ENCODE measurements at places on chromosomes 2 and 18. TPM values are rescaled to one million over a fixed set of nuclear protein-coding genes. Genes with fewer than 3 reads are reported as not detected.
A peak's percentile ranks its signal among the peaks of the same experiment; 100 is the strongest.

Gene NTSR2
- total RNA-seq: not detected

- H3K27me3 ChIP-seq: no peaks in the 10 kb centered on the region
- no peaks in the 10 kb centered on the region for H3K36me3 ChIP-seq
- no peaks in the 10 kb centered on the region for H3K4me1 ChIP-seq
- DNase-seq: no peak
Measured at GRCh38 chr2:6495466-6495865, 370.2 kb downstream of the CMPK2 start.

Gene COL6A3
- total RNA-seq: 29.7 TPM

Gene GREB1L
- total RNA-seq: not detected

Gene RTTN
- total RNA-seq: 27.3 TPM

DNA sequence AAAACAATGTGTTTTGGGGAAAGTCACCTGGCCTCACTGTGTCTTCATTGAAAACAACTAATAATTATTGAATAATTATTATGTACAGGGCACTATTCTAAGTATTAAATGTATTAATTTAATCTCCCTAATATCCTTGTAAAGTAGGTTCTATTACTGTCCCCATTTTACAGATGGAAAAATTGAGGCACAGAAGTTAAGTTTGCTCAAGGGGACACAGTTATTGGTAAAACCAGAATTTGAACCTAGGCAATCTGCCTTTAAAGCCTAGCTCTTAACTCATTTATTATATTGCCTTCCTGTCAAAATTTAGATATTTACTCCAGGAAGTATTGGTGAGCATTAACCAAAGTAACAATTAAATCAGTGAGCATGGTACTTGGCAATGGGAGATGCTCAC is 84.6 kb downstream of the PMS1 start:
- no peak overlapping the region for H3K4me3 ChIP-seq
- no peaks in the 10 kb centered on the region for H3K4me1 ChIP-seq
- no peak overlapping the region for H3K27ac ChIP-seq
- peaks cover 17% of the 10 kb centered on the region for H3K36me3 ChIP-seq

DNA sequence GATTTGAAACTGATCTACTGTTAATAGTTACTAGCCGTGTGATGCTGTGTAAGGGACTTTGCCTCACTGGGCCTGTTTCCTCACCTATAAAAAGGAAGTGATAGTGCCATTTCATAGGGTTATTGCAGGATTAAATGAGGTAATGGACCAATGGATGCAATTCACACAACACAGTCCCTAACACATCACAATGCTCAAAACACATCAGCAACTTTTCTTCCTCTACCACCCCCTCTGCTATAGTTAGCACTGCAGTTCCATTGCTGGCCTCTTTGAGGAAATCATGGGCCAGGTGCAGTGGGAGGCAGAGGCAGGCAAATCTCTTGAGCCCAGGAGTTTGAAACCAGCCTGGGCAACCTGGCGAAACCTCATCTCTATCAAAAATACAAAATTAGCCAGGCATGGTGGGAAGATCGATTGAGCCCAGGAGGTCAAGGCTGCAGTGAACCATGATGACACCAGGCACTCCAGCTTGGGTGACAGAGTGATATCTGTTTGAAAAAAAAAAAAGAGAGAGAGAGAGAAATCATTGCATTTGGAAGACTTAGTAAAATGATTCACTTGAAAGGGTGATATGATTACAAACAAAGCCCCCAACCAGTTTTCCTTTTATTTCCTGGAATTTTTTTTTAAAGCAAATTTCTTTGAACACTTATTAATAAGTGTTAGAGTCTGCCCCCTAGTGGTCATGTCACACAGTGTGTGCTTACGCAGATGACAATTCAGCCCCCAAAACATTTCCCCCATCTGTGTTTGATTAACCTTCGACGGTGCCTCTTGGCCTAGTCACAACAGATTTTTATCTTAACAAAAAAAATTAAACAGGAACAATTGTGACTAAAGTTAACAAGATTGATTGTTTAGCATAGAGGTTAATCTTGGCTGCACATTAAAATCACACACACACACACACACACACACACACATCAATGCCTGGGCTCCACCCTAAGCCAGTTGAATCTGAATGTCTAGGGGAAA is 88.6 kb upstream of the BCL11A start:
- H3K4me3 ChIP-seq: no peak overlapping the region
- peak; percentile 17 for DNase-seq
- H3K4me1 ChIP-seq: no peaks in the 10 kb centered on the region

Gene MYO3B
- 0.48 TPM for total RNA-seq

DNA sequence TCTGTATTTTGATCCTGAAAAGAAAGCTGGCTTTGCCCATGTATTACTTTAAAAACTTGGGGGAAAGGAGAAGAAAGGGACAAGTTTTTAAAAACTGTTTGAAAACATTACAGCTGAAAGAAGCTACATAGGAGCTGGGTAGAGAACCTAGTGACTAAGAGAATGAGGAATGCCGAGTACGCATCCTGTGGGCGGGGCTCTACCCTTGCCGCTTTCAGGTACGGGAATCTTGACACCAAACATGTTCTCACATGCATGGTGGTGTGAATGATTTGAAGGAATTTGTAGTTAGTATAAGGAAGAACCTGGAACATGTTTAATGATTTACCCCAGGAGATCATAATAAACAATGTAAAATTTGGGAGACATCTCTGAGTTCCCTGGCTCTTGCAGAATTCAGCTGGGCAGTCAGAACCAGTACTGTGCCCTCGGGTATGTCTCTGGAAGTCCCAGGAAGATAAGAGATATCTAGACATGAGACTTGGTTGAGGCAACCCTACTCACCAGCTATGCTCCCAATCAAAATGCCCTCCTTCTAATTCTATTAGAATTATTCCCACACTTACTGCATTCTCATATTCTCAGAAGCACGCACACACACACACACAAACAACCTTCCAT is 16.5 kb upstream of the TGFA start:
- no peaks in the 10 kb centered on the region for H3K36me3 ChIP-seq
- no peak overlapping the region for H3K27ac ChIP-seq
- H3K4me1 ChIP-seq: peaks cover 2% of the 10 kb centered on the region
- DNase-seq: no peak
- no peak overlapping the region for H3K4me3 ChIP-seq

DNA sequence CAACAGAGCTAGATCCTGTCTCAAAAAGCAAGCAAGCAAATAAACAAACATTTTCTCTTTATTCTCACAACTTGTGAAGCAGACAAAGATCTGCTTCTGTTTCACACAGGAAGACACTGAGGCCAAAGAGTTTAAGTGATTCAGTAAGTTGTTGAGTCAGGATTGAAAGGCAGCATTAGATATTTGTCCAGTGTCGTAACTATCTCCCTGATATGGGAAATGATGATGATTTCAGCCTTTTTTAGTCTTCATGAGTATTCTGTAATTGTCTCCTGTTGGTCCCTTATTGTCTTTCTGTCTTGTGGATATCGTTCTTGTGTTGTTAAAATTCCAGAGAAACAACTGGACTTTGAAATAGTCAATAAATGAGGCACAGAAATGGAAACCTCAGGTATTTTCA is 59.6 kb downstream of the GATA6 start:
- H3K4me3 ChIP-seq: no peak overlapping the region
- H3K27ac ChIP-seq: no peak overlapping the region
- H3K4me1 ChIP-seq: no peaks in the 10 kb centered on the region
- H3K27me3 ChIP-seq: no peaks in the 10 kb centered on the region
- H3K36me3 ChIP-seq: no peaks in the 10 kb centered on the region

Gene LOXL3
- 0.90 TPM for total RNA-seq

- peaks cover 26% of the 10 kb centered on the region for H3K36me3 ChIP-seq
- H3K27ac ChIP-seq: no peak overlapping the region
- peaks cover 2% of the 10 kb centered on the region for H3K27me3 ChIP-seq
- peaks cover 30% of the 10 kb centered on the region for H3K4me1 ChIP-seq
- DNase-seq: no peak
Measured at GRCh38 chr2:28394997-28395333, 2.3 kb downstream of the FOSL2 start.

Measured in activated CD4-positive, alpha-beta memory T cell treated with anti-CD3 and anti-CD28 coated beads for 36 hours (primary cell).